ENCODE measurements at places on chromosomes 3 and 15.
A peak's percentile ranks its signal among the peaks of the same experiment; 100 is the strongest.

DNA sequence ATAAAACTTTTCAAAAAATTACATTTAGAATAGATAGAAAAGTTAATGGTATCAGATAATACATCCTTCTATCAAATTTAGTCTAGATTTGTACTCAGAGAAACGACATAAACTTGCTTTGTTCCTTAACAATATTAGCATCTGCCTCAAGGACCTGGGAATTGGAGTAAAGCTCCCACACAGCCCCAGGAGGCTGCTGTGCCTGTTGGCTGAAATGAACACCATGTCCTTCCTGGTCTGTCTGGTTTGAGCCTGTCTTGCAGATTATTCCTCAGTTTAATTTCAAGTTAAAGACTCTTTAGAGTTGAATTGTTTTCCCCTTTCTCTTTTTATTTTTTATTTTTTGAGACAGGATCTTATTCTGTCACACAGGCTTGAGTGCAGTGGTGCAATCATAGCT is 19.4 kb downstream of the GNB5 start:
- no peak for DNase-seq

DNA sequence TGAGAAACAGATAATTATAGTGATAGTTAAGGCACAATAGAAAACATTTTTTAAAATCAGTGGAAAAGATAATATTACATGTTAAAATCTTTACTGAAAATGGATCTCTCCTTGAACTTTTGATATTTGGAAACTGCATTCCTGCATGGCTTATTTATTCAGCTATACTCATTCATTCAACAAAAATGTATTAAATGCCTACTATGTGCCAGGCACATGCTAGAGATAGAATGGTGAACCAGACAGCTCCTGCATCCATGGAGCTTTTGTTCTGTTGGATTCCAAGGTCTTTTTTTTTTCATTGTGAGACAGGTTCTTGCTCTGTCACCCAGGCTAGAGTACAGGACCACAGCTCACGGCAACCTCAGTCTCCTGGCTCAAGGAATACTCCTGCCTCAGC is 4.5 kb downstream of the PXK start:
- no peak for DNase-seq

DNA sequence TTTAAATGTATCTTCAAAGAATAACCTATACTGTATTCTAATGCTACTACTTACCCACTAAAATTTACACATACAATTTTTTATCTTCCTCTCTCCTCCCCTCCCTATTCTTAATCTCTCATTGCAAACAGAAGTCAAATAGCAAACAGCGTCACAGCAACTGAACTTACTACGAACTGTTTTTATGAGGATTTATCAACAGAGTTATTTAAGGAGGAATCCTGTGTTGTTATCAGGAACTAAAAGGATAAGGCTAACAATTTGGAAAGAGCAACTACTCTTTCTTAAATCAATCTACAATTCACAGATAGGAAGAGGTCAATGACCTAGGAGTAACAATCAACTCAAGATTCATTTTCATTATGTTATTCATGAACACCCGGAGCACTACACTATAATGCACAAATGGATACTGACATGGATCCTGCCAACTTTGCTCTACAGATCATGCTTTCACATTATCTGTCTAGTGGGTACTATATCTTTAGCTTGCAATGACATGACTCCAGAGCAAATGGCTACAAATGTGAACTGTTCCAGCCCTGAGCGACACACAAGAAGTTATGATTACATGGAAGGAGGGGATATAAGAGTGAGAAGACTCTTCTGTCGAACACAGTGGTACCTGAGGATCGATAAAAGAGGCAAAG is 984 bp downstream of the FGF7 start:
- no peak for DNase-seq

- DNase-seq, result no peak
Observed at GRCh38 chr3:144058713-144059112, 87.1 kb downstream of the DIPK2A start.

- no peak for DNase-seq
Observed at GRCh38 chr3:114714957-114715460, 421.2 kb downstream of the TIGIT start.

- no peak for DNase-seq
Observed at GRCh38 chr3:126550488-126551051, 8.2 kb downstream of the C3orf22 start.

GRCh38 chr3:182697345-182697919 is 95.9 kb upstream of the ATP11B start:
- no peak for DNase-seq

- peak; percentile 9 for DNase-seq
Observed at GRCh38 chr3:192917028-192917403, 640 bp downstream of the MB21D2 start.

GRCh38 chr3:107981471-107982111 is 109.2 kb downstream of the CD47 start:
- no peak for DNase-seq

DNA sequence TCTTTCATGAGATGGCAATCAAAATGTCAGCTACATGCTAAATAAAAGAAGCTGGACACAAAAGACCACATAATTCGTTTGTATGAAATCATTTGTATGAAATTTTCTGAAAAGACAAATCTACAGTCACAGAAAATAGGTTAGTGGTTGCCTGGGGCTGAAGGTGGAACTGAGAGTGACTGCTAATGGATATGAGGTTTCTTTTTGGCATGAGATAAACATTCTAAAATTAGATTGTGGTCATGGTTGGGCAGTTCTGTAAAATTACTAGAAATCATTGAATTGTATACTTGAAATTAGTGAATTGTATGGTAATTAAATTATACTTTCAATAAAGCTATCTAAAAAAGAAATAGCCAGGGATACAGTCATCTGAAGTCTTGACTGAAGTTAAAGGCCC is 2.7 kb upstream of the DMXL2 start:
- DNase-seq, result no peak

- DNase-seq, result no peak
Observed at GRCh38 chr15:40339621-40339945, 1.2 kb downstream of the CCDC9B start.

- DNase-seq, result no peak
Observed at GRCh38 chr3:113927556-113927955, 20.3 kb upstream of the ZDHHC23 start.

GRCh38 chr3:142863930-142864920 is 24.7 kb downstream of the PCOLCE2 start:
- DNase-seq, result no peak

- no peak for DNase-seq
Observed at GRCh38 chr3:132444383-132444782, 27.1 kb downstream of the DNAJC13 start.

- DNase-seq, result no peak
Observed at GRCh38 chr15:79099692-79100091, 9.1 kb upstream of the RASGRF1 start.

DNA sequence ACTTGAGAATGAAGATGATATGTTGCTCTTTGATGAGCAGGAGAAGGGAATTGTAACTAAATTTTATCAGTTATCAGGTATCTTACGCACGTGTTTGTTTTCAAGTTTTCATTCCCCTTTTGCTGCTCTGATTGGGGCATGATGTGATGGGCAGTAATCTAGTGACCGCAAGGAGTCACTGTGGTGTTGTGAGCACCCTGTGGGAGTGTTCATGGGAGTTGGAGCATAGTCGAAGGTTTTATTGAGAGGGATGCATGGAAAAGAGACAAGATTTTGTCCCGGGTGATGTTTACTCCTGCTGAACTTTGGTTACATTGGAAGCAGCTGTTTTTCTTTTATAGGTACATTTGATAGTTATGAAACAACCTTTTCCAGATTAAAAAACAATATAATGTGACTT is 2.1 kb downstream of the FAN1 start:
- no peak for DNase-seq

- DNase-seq, result no peak
Observed at GRCh38 chr15:99818872-99819271, 85.6 kb upstream of the LYSMD4 start.

GRCh38 chr3:40989141-40990061 is 209.9 kb upstream of the CTNNB1 start:
- no peak for DNase-seq

DNA sequence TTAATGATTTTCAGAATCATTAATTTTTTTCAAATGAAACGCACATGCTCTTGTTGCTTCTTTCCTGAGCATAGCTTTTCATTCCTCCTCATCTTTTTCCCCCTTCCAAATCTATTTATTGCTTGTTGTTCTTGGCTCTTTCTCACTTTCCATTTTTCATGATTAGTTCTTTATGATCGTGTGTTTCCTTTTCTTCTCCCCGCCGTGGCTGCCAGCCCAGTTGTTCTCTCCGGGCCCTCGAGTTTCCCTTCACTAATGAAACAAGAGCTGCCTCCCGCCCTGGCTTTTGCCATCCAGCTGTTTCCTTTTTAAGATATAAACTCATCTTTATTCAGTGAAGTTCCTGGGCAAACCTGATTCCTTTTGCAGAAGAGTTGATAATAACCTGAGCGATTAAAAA is 170.2 kb upstream of the NR2F2 start:
- DNase-seq, result no peak

DNA sequence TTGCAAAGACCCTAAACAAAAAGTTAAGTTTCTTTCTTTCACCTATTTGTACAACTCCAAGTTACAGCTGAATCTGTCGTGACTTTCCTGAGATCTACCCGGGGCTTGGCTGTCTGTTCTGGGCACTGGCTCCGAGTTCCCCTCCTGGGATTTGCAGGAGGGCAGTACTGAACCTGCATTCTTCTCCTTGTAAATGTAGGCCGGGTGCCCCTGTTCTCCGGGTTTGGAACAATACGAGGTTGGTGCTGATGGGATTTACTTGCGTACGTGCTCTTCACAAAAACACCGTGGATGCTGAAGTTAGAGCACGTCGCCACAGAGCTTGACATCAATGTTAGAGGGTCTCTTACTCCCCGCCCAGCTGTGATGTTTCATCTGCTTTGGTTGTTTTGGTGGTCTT is 48.1 kb downstream of the KLHL25 start:
- DNase-seq, result no peak

DNA sequence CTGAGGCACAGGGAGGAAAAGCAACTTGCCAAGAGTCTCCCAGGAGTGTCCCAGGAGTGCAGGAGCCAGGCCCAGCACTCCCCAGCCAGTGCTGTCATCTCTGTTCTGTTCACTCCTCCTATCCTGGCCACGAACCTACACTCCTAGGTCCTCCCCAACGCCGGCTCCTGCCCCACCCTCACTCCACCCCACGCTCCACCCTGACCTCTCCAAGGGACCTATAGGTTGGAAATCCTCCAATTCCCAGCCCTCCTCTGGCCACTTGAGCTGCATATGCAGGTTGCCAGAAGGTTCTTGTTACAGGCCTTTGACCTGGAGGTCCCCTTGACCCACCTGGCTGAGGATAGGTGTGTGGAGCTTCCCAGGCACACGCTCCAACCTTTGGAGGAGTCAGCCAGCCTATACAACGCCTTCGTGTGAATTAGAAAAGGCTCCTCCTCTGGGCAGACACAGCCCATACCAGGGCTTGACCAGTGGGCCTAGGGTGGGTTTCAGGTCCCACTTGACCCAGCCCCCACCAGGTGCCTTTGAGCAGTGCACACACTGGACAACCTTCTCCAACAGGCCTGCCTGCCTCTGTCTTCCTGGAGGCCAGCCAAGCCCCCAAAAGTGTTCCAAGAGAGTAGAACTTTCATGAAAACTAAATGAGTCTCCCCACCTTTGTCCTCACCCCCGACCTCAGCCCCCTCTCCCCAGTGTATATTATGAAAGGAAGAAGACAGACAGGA is 167.2 kb upstream of the TLE3 start:
- DNase-seq, result no peak

- no peak for DNase-seq
Observed at GRCh38 chr3:98797905-98798304, 34.8 kb downstream of the ST3GAL6 start.

DNA sequence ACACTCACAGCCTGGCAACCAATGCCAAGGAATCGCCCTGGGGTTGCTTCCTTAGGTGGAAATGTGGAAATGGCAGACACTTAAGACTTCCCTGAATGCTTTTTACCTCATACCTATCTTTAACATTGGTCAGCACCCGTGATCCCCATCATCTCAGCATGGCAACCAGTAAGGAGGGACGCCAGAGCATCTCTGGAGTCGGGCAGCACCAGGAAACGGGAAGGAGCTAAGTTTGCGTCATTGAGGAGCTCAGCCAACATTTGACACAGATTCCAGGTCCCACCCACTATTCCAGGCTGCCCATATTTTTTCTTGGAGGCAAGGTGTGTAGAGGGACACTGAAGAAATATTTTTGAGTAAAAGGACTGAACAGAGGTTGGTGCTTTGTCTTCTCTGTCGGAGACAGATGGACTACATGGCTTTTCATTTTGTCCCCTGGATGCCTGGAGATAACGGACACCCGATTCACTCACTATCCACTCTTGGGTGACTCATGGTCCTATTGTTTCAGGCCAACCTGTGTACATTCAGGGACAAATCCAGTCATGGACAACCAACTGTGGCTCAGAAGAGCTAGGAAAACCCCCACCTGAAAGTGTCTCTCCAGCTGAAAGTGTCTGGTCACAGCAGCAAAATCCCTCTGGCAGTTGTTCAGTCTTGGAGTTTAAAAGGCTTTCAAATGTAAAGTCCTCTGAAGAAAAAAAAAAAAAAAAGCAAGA is 70.4 kb upstream of the OXTR start:
- DNase-seq, result no peak

- no peak for DNase-seq
Observed at GRCh38 chr3:64354956-64355355, 129.7 kb upstream of the PRICKLE2 start.

GRCh38 chr3:31615071-31615875 is 82.5 kb downstream of the STT3B start:
- DNase-seq, result no peak

GRCh38 chr3:105688821-105689220 is 180.0 kb downstream of the CBLB start:
- no peak for DNase-seq

- DNase-seq, result no peak
Observed at GRCh38 chr3:184993394-184993793, 159.5 kb downstream of the C3orf70 start.

DNA sequence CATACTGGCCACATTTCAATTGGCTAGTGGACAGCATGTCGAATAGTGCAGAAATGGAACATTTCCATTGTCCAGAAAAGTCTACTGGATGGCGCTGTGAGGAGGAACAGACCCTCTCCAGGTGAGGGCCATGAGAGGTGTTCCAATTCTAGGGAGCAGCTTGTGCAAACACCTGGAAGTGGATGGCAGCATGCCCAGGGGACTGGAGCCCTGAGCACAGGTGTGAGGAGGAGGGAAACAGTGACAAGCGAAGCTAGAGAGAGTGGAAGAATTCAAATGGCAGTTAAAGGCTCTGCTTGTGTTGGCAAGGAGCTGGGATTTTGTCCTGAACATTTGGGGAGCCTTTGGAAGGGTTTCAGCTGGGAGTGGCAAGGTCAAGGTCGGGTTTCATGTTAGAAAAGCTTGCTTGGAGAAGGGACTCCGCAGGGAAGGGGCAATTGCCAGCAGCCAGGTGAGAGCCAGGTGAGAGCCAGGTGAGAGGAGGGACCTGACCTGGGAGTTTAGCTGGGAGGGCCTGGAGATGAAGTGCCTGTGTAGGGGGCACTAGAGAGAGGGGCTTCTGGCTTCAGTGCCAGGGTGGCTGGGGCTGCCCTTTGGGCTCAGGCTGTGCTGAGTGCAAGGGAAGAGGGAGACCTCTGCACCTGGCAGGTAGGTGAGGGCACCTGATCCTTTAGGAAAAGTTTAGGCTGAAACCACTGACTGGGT is 93.8 kb downstream of the LINGO1 start:
- DNase-seq, result no peak
